ENCODE measurements at places on chromosomes 12 and 14.

DNA sequence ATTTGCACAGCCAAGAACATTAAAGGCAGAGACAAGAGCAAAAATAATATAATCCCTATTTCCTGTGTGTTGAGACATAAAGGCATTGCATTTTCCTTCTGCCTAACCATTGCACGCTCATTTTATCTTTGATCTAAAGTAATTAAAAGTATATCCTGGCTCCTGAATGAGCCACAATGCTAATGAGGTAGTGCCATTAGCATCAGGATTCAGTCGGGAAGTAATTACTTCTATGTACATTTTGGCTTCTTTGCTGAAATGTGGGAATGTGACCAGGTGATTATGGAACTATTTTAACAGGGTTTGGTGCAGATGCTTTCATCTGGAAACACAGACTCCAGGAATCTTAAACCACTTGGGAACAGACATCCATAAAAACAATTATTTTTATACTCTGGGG is 77.4 kb downstream of the TMTC1 start:
- DNase-seq: no peak

GRCh38 chr12:71438670-71439361 is 782 bp upstream of the LGR5 start:
- DNase-seq: no peak

- DNase-seq: no peak
Measured at GRCh38 chr14:30991408-30991807, 34.0 kb upstream of the AP4S1 start.

GRCh38 chr12:91874086-91874865 is 271.4 kb downstream of the BTG1 start:
- no peak for DNase-seq

- no peak for DNase-seq
Measured at GRCh38 chr12:55711786-55712553, 3.9 kb upstream of the BLOC1S1 start.

GRCh38 chr12:42017051-42017450 is 127.6 kb downstream of the GXYLT1 start:
- DNase-seq: no peak

- no peak for DNase-seq
Measured at GRCh38 chr14:84584511-84584910, 945.4 kb upstream of the FLRT2 start.

- no peak for DNase-seq
Measured at GRCh38 chr12:81070846-81071245, 7.0 kb upstream of the ACSS3 start.

- peak; percentile 78 for DNase-seq
Measured at GRCh38 chr12:127145929-127146789, 1120.8 kb upstream of the TMEM132C start.

- no peak for DNase-seq
Measured at GRCh38 chr14:22159957-22160356, 429.1 kb downstream of the DAD1 start.

DNA sequence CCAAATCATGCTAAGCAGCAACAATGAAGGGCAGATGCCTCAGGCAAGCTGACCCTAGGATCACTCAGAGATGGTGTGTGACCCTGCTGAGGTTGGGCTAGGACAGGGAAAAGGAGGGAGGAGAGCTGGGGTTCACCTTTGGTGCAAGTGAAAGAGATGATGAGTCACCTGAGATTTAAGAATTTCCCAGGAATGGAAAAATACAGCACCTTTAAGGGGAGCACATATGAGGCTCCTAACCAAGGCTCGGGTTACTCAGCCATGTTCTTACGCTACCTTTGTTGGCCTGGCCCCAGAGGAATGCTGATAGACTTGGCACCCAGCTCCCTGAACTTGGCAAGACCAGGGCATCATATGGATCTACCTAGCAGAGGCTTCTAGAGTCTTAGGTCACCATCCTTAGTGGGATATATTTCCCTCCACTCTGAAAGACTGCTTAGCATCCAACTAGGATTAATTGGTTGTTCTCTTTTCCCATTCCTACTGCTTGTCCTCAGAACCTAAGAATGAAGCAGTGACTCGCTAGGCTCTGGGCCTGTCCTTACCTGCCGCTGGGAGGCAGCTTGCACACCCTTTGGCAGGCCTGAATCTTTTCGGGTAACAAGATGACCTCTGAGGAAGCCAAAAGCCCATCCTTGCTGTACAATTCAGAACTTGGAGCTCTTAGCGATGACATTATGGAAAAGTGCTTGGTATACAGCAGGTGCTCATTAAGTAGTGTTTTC is 4.0 kb upstream of the NAA25 start:
- no peak for DNase-seq

DNA sequence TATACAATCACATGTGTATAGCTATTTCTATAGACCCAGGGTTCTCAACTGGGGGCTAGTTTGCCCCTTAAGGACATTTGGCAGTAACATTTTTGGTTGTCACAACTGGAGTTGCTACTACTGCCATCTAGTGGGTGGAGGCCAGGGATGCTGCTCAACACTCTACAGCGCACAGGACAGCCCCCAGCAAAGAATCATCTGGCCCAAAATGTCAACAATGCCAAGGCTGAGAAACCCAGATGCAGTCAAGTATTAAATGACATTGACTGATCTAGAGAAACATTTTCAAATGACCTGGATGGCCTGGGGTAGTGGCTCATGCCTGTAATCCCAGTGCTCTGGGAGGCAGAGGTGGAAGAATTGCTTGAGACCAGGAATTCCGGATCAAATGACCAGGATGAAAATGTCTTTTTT is 5.8 kb downstream of the WSB2 start:
- DNase-seq: peak; percentile 83

DNA sequence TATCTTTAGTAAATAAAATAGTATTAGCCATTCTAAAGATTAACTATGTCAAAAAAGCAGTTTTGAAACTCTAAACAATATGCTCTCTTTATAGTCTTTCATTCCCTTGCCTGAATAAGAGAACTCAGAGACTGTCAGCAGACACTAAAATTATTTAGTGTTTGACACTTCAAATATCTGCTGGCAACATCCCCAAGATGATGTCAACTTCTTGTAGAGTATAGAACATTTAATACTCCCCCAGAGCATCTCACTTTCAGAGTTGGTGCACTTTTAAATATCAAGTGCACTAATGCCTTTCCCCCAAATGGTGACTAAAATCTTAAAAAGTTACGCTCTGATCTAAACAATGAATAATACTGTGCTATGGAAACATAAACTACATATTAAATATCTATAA is 374.9 kb downstream of the SLC6A15 start:
- DNase-seq: no peak

DNA sequence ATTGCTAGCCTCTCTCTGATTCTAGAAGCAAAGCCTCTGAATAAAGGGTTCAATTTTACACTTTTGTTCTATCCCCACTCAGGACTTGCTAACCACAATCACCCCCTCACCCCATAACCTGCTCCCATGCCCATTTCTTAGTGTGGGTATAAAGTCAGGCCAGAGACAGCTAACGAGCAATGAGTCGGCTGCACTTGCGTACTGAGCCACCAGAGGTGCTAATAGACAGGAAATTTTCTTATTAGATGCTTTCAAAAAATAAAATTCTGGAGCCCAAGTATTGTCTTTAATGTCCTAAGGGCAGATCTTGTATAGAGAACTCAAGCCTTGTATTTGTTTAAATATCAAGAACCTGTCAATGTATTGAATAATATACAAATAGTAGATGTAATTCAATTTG is 256.9 kb downstream of the SYT1 start:
- no peak for DNase-seq

GRCh38 chr12:19462406-19462805 is 23.1 kb downstream of the AEBP2 start:
- DNase-seq: no peak

GRCh38 chr12:116606397-116606796 is 47.2 kb downstream of the MAP1LC3B2 start:
- no peak for DNase-seq

GRCh38 chr12:24561411-24561871 is 387.5 kb downstream of the BCAT1 start:
- no peak for DNase-seq

DNA sequence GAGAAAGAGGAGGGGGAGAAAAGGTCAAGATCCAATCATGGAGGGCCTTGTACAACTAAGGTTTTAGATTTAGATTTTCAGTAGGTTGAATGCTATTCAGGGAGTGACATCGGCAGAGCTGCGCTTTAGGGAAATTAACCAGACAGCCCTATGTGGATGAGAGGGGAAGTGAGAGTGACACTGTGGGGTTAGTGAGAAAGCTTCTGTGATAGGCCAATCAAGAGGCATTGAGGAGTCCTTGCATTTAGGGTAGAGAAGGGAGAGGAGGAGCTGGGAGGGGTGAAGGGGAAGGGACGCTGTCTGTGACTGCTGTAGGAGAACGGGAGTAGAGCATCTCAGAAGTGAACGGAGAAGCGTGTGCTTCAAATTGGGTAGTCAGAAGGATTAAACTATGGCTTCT is 3.4 kb downstream of the HSD17B6 start:
- DNase-seq: peak; percentile 52

- DNase-seq: no peak
Measured at GRCh38 chr12:80187660-80188090, 88.3 kb downstream of the OTOGL start.

GRCh38 chr14:61388173-61388975 is 67.0 kb downstream of the PRKCH start:
- peak; percentile 71 for DNase-seq

GRCh38 chr12:132295101-132295526 is 34.3 kb downstream of the GALNT9 start:
- no peak for DNase-seq

GRCh38 chr14:42149609-42150261 is 543.1 kb downstream of the LRFN5 start:
- DNase-seq: no peak

- DNase-seq: no peak
Measured at GRCh38 chr12:46698003-46698402, 127.8 kb downstream of the SLC38A4 start.

DNA sequence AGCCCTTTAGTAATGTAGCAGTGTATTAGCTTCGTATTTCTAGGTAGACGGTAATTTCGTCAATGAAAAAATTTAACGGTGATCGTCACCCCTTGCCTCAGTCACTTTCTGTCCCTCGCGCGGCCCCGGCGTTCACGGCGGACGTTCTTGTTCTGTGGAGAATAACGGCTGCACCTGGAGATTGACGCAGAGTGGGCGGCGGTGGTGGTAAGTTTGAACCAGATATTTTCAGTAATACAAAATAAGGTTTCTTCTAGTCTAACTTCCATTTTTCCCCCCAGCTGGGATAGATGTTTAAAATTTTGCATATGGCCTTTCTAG is 341 bp downstream of the ZNF10 start:
- DNase-seq: no peak

GRCh38 chr12:115570069-115570777 is 707.3 kb downstream of the MED13L start:
- DNase-seq: no peak

DNA sequence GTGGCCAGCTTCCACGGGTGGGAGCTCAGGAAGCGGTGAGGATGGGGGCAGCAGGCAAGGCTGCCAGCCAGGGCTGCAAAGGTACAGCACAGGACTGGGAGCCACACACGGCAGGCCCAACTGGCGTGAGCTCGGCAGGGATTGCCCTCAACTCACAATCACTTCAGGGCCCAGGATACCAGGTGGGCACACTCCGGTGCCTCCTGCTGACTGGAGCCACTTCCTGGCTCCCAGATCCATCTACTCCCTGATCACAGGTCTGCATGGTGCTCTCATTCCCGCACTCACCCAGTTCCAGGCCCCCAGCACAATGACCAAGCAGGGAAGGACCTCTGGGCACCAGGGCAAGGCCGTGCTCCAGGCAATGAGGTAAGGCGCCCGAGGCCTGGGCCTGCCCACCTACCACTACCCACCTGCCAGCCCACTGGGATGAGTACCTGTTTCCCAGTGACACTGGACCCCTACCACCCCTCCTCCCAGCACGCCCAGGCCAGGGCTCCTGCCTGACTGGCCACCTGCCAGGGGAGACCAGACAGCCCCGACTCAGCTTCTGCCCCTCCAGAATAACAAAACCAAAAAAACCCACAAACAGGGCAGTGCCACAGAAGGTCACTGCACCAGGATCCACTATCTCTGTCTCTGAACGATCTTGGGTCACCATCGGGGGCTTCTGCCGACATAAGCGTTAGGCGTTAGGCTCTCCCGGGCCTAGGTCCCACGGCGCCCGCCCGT is 1.8 kb downstream of the JAG2 start:
- no peak for DNase-seq

- no peak for DNase-seq
Measured at GRCh38 chr12:102756530-102756929, 160.5 kb downstream of the PAH start.

- no peak for DNase-seq
Measured at GRCh38 chr12:39144613-39145061, 239.2 kb upstream of the CPNE8 start.

GRCh38 chr12:57148469-57149244 is 1.2 kb upstream of the LRP1-AS start:
- DNase-seq: no peak

- DNase-seq: peak; percentile 65
Measured at GRCh38 chr14:91417120-91417982, at the start of gene CCDC88C. Gene CCDC88C (minus strand): TSS chr14:91417820. CDS start chr14:91417690, 130 bp downstream.

DNA sequence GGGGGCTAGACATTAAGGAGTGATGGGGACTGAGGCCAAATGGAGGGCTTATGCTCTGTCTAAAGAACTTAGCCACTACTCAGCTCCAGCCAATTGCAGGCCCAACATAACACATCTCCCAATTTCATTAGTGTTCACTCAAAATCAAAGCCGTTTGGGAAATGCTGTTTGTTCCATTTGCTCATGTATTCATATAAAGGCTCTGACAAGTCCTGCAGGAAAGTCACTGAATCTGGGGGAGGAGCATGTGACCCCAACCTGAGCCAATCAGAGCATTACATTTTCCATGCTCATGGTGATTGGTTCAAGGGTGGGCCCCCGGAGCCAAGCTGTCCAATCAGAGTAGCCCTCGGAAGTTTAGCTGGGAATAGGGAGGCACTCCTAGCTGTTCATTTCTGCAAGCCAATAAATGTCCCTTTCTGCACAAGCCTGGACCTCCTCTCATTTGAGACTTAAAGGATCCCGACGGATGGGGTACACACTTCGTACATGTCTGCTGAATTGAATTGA is 20.9 kb downstream of the SDSL start:
- DNase-seq: no peak

DNA sequence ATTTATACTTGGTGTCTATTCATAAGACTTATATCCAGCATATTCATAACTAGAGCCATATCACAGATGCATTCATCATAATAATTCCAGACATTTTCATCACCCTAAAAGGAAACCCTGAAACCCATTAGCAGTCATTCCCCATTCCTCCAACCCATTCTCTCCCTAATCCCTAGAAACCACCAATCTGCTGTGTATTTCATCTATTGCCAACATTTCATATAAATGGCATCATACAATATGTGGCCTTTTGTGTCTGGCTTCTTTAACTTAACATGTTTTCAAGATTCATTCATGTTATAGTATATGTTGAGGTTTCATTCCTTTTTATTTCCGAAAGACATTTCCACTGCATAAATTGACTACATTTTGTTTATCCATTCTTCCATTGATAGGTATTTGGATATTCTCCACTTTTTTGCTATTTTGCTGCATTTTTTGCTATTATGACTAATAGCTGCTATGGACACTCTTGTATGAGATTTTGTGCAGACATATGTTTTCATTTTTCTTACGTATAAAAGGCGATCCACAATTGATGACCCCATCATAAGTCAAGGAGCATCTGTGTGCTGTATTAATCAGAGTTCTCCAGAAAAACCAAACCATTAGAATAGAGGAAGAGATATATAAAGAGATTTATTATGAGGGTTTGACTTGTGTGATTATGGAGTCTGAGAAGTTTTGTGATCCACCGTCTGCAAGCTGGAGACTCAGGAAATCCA is 5.1 kb upstream of the OAS2 start:
- no peak for DNase-seq

- DNase-seq: no peak
Measured at GRCh38 chr14:103886304-103887169, 39.2 kb upstream of the PPP1R13B start.
